ENCODE measurements at places on chromosomes 1 and 21.

DNA sequence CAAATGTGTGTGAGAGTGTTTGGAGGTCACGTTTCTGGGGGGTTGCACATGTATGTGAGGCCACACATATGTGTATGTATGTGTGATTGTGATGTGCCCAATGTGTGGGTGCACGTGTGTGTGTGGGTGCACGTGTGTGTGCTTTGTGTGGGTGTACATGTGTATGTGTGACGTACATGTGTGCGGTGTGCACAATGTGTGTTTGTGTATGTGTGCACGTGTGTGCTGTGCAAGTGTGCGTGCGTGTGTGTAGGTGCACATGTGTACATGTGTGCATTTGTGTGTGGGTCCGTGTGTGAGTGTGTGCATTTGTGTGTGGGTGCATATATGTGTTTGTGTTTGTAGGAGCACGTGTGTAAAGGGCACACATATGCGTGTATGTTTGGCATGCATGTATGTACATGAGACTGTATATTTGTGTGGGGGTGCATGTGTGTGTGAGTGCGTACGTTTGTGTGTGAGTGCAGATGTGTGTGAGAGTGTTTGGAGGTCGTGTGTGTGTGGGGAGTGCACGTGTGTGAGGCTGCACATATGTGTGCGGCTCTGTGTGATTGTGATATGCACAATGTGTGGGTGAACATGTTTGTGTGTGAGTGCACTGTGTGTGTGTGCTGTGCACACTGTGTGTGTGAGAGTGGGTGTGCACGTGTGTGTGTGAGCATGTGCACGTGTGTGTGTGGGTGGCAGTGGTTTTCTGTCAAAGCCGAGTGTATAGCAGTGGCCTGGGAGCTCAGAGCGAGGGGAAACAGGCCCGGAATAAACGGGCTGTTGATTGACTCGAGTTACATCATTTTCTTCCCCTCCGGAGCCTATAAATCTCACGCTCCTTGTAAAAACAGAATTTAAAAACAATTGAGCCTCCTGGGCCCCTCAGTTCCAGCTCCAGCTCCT, 132.7 kb upstream of the ARHGEF16 start:
- DNase-seq, result no peak

- no peak for DNase-seq
Observed at GRCh38 chr1:112721966-112722524, 6.9 kb upstream of the PPM1J start.

GRCh38 chr1:59499943-59500569, 203.2 kb downstream of the FGGY start:
- DNase-seq, result no peak

DNA sequence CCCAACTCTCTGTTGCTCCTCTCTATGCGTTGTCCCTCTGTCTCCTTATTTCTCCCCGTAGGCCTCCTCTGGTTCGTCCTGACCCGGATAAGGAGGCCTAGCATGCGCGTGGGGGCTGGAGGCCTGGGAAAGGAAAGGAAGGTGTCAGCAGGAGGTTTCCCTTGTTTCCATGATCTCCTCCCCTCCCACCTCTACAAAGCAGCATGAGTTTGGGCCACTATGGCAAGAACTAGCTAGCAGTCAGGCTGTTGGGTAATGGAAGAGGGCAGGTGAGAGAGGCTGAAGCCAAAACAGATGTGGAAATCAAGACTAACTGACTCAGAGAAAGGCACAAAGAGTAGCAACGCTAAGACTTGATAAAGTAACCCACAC, 687 bp upstream of the SEMA6C start:
- no peak for DNase-seq

GRCh38 chr21:29245104-29245643, 53.5 kb upstream of the BACH1 start:
- DNase-seq, result no peak
